NCI-H69 (cell line): ENCODE measurements at places on chromosomes 3 and 15.
A peak's percentile ranks its signal among the peaks of the same experiment; 100 is the strongest.

- DNase-seq: no peak
Measured at GRCh38 chr15:65388306-65389080, 10.7 kb upstream of the IGDCC3 start.

DNA sequence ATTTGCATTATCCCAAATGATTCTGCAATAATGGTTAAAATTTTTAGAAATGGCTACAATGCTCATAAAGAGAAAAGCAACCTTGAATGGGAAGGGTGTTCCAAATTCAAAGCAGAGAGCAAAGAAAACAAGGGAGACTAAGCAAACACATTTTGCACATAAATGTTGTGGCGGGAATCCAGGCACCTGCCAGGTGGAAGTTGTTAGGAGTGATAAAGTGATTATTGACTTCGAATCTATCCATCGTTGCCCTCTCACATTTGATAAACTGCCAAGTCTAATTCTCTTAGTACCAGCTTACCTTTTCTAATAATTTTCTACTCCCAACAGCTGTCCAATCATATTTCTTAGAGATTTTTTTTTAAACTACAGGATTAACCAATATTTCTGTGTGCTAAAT, 244.5 kb downstream of the CACNA2D3 start:
- peak; percentile 79 for DNase-seq

GRCh38 chr3:150385296-150386242, 22.5 kb upstream of the TSC22D2 start:
- no peak for DNase-seq

- no peak for DNase-seq
Measured at GRCh38 chr3:140013220-140013619, 78.2 kb downstream of the CLSTN2 start.

GRCh38 chr3:169138849-169139420, 524.6 kb downstream of the MECOM start:
- DNase-seq: no peak

DNA sequence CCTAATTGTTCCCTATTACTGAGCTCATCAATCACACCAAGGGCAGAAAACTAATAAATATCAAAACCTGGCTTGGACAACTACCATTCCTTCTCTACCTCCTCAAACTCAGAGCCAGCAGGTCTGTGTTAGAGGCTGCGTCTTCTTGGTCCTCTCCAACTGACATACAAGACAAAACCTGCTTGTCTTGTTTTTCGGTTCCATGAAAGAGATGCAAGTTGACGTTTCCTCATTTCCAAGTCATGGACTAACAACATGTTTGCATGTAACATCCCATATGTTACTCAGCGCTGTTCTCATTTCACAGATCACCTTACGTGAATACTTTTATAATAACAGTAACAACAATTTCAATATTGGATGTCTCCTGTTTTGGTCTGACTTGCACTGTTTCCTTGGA, 110.9 kb downstream of the LMLN start:
- no peak for DNase-seq

GRCh38 chr15:89669941-89670340, 9.2 kb downstream of the PLIN1 start:
- DNase-seq: no peak

DNA sequence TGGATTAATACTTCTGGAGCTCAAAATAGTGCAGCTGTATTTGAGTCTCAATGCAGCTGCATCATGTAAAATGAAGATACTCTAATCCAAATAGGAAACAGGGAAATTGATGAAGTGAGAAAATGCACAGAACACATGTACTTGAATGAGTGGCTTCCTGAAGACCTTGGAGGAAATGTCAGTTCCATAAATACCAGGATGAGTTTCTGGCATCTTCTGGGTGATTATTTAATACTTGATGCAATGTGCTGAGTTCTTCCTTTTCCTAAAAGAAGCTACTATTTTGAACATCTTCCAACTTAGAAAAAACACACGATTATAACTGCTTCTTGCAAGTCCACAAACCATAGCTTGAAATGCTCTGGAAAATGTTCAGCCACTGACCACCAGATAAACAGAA, 162.8 kb downstream of the SLC9A9 start:
- DNase-seq: no peak

- DNase-seq: no peak
Measured at GRCh38 chr3:35183927-35184675, 455.2 kb upstream of the ARPP21 start.

DNA sequence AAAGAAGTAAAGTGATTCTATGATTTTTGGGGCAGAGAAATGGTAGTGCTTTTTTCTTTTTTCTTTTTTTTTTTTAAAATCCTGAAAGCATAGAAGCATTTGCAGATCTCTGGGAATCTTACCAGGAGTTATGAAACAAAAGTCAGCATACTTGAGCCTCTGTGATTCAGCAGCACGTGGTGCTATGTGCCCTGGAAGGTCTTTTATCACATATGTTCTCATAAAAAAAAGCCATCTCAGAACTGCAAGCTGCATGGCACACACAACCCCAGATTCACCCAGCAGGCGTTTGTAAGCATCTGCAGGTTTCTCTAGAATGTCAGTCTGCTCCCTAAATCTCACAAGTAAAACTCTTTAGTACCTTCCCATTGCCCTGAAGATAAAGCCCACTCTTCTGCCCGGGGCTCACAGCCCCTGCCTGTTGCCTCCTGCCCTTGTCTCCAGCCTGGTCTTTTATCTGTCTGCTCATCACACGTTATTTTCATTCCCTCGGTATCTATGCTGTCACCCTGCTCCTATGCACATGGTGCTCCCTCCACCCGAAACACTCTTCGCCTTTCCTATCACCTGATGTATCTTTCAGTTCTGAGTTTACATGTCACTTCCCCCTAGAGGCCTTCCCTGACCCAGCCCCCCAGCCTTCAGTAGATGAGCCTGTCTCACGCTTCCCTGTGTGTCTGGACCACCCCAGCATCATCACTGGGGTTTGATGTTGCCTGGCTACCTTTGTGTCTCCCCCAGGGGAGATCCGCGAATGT, 72.4 kb downstream of the CHDH start:
- DNase-seq: peak; percentile 8

DNA sequence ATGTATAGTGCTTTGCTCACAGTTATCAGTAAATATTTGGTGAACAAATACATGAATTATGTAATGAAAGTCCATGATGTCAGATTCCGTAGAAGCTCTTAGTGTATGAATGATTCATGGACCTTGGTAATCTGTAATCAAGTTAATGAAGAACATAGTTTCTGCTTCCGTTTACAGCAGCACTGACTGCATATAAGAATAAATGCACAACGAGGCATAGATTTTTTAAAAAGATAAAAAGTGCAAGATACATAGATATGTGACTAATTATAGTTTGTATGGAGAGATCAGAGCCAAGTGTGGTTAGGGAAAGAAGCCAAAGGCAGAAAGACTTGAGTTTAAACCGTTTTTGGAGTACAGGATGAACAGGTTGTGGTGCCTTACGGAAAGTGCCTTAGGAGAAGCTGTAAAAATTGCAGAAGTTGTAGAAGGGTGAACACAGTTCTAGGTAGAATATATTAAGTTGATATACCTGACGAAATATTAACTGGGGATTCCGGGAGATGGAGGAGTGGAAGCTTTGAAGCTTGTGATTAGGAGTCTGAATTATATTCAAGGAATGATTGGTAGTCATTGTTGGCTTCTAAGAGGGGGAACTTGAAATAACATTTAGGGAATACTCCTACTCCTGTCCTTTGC, 293.1 kb downstream of the NLGN1 start:
- peak; percentile 73 for DNase-seq

DNA sequence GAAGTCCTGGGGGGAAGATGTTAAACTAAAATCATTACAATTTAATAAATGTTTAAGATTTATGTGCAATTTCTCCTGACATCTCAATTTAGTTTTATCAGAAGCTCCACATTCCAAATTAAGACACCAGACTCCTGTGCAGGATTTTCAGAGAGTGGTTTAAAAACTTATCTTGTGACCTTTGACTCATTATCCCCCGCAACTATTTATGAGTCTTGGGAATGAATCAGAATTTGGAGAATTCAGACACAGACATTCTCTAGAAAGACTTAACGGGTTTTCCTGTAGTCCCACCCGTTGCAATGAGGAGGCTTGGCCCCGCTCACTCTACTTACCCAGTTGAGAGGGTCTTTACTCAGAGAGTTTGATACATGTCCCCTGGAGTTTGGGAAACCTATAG, 7.1 kb downstream of the OR5K2 start:
- no peak for DNase-seq

- no peak for DNase-seq
Measured at GRCh38 chr3:117263270-117263669, 553.7 kb downstream of the TUSC7 start.

- peak; percentile 16 for DNase-seq
Measured at GRCh38 chr15:44300572-44300971, 12.1 kb downstream of the GOLM2 start.

GRCh38 chr15:45948181-45948621, 313.4 kb downstream of the SQOR start:
- DNase-seq: peak; percentile 63

- no peak for DNase-seq
Measured at GRCh38 chr15:35139822-35140221, 54.7 kb upstream of the NANOGP8 start.

GRCh38 chr15:69305933-69306568, 7.3 kb downstream of the PAQR5 start:
- DNase-seq: no peak

DNA sequence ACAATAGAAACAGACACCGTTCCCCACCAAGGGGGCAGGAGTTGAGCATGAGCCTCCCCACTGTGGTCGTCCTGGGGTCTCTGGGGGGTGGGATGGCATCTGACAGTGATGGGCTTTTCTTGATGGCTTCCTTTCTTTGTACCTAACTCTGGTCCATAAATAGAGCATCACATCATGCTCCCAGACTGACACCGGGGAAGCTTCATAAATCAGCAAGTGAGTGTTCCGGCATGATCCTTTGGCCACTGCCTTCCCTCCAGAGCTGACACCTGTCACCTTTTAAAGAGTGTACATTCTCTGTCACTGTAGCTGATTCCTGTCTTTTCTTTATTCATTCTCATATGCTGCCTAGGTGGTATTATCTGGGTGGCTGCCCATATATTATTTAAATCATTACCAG, 129.9 kb downstream of the ROBO2 start:
- no peak for DNase-seq

GRCh38 chr3:170076715-170077238, 39.0 kb downstream of the GPR160 start:
- DNase-seq: no peak

- DNase-seq: no peak
Measured at GRCh38 chr15:89500397-89501270, 4.3 kb upstream of the RHCG start.

GRCh38 chr3:183339461-183340086, 86.5 kb downstream of the B3GNT5 start:
- DNase-seq: peak; percentile 28

DNA sequence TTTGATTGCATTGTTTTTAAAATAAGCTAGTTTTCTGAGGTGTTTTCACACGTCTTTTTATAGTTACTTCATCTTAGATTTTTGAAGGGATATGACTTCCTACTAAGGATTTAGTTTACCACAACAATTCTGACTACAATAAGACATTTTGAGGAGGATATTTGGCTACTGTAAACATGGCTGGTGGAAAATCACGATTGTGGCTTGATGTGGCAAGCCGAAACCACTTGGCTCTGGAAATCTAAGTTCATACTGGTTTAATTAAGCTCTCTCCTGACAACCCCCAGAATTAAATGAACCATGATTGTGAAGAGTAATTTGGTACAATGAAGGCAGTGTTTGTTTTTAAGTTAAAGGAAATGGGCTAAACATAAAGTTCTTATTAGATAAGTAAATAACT, 30.8 kb downstream of the ST3GAL6 start:
- no peak for DNase-seq

DNA sequence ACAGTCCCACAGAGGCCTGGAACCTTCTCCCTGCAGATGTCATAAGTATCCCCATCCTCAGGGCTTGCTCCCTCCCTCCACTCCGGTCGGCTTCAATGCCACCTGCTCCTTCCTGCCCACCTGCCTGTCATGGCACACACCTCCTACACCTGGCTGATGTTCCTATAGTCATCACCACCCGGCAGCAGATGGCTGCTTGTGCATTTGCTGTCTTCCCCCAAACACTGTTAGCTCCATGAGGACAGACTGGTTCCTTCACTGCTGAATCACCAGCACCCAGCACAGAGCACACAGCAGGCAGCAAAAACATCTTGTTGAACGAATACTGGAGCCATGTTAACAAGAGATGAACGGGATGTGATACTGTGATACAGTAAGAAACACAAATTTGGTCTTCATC, 14.8 kb downstream of the TARS3 start:
- peak; percentile 26 for DNase-seq

- no peak for DNase-seq
Measured at GRCh38 chr3:134039161-134039862, 9.6 kb upstream of the SLCO2A1 start.

DNA sequence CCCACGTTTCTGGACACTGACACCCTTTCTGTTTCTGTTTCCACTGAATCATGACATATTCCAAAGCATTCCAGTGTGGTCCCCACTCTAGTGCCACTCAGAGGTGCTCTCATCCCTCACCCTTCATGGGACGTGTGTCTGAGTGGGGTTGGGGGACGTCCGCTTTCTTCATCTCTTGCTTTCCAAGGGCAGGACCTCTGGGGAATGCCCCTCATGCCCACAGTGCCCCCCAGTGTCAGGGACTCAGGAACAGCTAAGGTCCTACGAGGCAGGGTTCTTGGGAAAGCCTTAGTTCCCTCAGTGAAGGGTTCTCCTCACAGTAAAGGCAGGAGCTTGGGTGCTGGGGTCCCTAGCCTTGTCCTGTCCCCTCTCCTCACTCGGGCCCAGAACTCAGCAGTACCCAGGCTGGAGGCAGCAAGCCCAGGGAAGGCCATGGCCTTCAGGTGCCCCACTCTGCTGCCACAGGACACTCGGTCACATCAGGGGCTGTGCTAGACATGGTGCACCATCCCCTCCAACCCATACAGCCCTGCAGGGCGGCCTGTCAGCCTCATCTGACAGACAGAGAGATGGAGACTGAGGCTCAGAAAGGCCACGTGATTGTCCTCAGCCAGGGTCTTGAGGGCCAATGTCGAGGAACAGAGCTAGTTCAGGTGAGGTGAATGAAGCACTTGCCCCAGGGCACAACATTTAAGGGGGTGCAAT, 261.0 kb downstream of the TLE3 start:
- DNase-seq: no peak

GRCh38 chr3:167918686-167919085, 177.0 kb downstream of the GOLIM4 start:
- DNase-seq: peak; percentile 61

DNA sequence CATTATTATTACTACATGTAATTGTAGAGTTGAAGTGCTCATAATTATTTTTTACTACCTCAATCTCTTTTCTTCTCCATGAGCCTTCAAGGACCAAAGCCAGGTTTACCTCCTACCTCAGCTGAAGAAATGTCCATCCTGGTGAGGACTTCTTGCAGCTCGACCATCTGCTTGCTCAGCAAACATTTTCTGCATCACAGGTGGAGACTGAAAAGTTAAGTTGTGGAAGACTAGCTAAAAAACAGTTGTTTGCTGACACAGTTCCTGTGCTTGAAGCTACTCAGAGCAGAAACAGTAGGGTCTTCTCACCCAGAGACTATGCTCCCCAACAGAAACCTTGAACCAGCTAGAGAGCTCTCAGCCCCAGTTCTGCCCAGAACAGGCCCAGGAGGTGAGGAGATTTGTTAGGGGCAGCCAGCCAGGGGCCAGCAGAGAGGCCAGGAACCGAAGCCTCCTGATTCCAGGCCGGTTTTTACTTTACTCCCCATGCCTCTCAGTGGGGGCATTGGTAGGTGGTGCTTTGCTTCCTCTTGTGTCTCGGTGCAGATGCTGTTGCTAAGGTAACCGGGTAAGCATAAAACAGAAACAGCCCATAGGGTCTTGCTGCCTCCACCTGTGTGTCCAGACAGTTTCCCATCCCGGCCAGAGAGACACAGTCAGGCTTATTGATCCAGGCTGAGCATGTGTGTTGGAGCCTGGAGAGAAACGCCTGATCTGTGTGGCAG, 54.9 kb downstream of the CCNL1 start:
- peak; percentile 82 for DNase-seq
